ENCODE measurements at places on chromosomes 16 and 17. TPM values are rescaled to one million over a fixed set of nuclear protein-coding genes. Genes with fewer than 3 reads are reported as not detected.

The HID1 gene
- 12.3 TPM for total RNA-seq

The SHISA9 gene
- total RNA-seq, result 2.6 TPM

The CMTM2 gene
- total RNA-seq, result not detected

The GDPD1 gene
- total RNA-seq, result 3.4 TPM

The CCL16 gene
- total RNA-seq, result not detected

The CARD14 gene
- 14.9 TPM for total RNA-seq

The ZG16B gene
- total RNA-seq, result 1,549 TPM

The NPIPB2 gene
- total RNA-seq, result 7.0 TPM

Measured in tongue (tissue), 3 donors.